ENCODE measurements at places on chromosomes 16 and 17.

GRCh38 chr16:88385112-88385594, 2.4 kb downstream of the ZNF469 start:
- no peak for DNase-seq

DNA sequence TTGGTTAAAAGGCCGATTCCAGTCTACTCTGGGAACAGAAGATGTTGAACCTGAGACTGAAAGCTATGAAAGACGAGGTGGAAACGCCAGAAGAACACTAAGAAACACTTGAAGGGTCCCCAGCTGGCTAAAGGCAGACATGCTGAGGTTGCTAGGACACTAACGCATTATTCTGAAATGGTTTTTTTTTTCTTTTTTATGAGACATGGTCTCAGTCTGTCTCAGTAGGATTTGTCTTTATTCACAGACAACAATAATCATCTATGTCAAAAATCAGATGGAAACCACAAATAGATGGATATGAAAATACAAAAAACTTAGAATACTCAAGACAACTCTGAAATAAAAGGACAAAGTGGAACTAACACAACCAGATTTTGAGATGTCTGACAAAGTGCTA, 35.0 kb upstream of the RASD1 start:
- DNase-seq: no peak

DNA sequence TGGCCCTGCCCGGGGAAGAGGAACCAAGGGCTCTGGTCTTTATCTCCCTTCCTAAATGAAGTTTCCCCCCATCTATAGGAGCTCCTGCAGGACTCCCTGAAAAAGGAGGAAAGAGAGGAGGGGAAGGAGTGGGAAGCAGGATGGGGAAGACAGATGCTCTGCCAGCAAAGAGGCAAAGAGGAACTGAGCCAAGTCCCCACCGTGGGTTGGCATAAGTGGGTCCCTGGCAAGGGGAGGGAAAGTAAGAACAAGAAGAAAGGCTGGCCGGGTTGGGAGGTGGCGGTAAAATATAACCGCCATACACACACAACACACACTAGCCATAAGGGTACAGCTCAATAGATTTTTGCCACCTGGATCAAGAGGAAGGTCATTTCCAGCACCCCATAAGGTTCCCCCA, 6.1 kb upstream of the EIF1 start:
- no peak for DNase-seq

- peak; percentile 20 for DNase-seq
Measured at GRCh38 chr17:27379888-27380533, 76.2 kb upstream of the KSR1 start.

DNA sequence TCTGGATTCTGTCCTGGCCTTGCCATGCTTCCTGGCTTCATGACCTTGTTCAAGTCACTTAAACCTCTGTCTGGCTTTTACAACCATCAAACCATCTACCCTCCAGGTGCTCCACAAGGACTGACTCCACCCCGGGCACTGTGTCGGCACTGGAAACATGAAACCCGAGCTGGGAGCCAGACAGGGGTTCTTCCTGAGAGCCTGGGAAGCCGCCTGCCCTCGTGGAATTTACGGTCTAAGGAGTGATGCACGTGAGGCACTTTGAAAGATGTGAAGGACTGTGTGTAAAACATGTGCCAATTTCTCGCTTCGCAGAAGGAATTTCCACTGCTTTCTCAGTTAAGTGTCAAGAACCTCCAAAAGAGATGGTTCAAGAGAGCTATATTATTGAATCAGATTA, 11.6 kb downstream of the CDK5R1 start:
- no peak for DNase-seq

DNA sequence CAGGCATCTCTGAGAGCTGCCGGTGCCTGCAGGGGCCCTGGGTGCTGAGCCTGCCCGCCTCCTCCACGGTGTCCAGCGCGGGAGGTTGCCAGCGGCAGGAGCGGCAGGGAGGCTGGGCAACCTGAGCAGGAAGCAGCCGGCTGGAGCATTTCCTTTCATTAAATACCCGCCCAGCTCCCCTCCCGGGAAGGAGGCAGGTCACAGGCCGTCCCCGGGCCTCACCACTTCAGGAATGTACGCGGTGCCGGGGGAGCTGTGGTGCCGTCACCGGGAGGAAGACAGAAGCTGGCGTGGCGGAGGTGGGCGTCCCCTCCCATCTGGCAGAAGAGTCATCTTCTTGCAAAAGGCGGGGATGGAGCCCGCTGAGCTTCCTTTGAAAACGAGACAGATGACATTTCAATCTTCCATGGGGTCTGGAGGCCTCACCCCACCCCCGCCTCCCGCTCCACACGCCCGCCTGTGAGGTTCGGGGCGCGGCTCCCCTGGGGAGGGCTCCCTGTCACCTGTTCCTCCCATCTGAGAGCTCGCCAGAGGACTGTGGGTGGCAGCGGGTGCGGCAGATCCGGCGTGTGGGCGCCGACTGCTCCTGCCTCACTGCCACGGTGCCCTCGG, 16.0 kb downstream of the SOX8 start:
- no peak for DNase-seq

- DNase-seq: no peak
Measured at GRCh38 chr16:3674513-3675295, 20.2 kb downstream of the DNASE1 start.

DNA sequence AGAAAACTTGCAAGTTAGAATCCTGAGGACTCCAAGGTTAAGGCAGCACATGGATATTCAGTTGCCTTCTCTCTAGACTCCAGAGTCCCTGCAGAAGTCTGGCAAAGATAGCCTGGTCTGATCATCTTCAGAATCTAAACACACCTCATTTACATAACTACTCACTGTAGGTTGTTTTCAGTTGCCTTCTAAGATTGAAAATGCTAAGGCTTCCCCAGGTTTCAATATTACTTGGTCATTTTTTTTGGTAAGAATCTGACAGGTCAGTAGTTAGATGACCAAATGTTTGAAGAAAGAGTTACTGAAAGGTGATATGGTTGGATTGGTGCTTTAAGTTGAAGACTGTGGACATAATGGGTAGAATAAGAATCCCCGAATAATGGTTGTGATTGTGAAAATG, 205.4 kb upstream of the KCNJ16 start:
- DNase-seq: no peak

- DNase-seq: no peak
Measured at GRCh38 chr17:68851890-68852289, 103.3 kb downstream of the ABCA8 start.

GRCh38 chr16:86496929-86497461, 13.3 kb upstream of the FOXF1 start:
- no peak for DNase-seq

DNA sequence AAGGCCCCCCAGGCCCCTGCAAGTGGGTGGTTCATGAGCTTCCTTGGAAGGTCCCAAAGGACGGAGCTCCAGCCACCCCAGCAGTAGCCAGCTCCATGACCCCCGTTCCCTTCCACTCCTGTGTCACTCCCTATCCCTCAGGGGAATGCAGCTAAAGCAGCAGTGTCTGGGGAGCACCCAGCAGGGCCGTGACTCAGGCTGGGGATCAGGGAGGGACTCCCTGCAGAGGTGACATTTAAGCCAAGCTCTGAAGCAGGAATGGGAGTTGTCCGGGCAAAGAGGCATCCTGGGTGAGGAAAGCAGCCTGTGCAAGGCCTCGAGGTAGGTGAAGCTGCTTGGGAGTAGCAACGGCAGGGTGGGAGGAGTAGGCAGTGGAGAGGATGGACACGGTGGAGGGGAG, 11.1 kb upstream of the NPTX1 start:
- no peak for DNase-seq

DNA sequence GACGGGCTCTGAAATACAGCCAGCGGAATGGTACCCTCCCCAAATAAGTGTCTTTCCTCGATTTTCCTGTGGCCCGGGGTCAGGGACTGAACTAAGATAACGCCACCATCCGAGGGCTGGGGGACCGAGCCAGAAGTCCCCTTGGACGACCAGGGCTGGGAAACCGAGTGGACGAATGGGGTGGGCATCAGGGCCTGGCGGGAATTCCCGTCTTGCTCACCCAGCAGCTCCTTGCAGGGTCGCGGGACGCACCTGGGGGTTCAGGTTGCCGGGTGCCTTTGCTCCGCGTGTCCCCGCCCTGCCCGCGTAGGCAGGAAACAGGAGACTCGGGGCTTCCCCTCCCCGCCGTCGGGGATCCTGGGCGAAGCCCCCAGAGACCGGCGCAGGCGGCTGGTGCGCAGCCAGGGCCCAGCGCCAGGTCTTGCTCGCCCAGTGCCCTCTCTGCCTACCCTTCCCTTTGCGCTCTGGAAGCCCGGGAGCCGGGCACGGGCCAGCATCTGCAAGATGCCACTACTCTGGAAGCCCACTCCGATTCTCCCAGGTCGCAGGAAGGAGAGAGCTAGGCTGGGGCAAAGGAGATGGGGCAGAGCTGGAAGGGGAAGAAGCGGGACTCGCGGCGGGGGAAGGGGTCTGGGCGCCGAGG, 665 bp upstream of the GRIN2C start:
- no peak for DNase-seq

DNA sequence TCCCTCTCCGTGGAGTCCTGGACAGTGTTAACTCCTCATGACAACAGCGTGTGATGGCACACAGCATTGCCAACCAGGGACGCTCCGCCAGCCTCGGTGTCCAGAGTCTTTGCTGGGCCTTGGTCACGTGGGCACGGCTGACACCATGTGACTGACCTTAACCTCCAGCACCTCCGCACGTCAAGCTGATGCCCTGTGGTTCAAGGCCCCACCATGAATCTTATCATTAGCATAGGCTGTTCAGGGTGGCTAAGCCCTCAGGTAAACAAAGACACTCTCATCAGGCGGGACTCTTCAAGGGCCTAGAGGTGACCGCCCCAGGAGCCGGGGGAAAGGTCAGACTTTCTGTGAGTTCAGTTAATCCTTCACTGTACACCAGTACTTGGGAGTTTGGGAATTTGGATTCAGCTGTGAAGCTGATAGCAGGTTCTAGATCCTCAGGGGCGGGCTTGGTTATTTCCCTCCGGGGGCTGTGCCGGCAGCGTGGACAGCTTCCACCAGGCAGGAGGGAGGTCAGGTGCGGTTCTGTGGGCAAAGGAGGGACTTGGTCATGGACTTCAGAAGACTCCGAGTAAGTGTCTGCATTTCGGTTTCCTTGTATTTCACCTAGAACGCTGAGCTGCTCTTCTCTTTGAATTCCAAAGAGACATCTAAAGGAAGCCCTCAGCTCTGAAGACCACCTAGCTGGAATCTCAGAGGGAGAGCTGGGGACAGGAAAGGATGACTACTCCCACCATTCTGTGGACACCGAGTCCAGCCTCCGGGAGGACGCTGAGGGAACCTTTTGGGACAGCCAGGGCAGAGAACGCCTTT, 195.5 kb upstream of the CIBAR2 start:
- DNase-seq: peak; percentile 53

GRCh38 chr17:81513753-81514488, 1.3 kb upstream of the ACTG1 start:
- DNase-seq: no peak

DNA sequence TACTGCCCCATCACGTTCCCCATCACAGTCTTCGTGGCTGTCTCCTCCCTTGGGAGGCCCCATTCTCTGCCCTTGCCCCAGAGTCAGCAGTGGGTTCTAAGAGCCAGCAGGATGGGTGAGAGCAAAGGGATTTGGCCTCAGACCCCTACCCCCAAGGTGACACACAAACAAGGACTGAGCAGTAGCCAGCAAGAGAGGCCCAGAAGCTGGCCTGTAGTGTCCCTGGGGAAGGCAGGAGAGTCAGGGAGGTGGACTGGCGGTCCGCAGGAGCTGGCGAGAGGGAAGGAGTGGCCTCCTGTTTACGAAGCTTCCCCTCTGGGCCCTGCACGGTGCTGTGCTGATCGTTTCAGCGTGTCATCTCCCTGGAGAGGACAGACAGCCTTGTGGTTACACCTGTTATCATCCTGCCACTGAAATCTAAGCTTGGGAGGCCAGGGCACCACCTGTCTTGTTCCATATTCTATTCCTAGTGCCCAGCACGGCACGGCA, 8.4 kb downstream of the WDR81 start:
- no peak for DNase-seq

DNA sequence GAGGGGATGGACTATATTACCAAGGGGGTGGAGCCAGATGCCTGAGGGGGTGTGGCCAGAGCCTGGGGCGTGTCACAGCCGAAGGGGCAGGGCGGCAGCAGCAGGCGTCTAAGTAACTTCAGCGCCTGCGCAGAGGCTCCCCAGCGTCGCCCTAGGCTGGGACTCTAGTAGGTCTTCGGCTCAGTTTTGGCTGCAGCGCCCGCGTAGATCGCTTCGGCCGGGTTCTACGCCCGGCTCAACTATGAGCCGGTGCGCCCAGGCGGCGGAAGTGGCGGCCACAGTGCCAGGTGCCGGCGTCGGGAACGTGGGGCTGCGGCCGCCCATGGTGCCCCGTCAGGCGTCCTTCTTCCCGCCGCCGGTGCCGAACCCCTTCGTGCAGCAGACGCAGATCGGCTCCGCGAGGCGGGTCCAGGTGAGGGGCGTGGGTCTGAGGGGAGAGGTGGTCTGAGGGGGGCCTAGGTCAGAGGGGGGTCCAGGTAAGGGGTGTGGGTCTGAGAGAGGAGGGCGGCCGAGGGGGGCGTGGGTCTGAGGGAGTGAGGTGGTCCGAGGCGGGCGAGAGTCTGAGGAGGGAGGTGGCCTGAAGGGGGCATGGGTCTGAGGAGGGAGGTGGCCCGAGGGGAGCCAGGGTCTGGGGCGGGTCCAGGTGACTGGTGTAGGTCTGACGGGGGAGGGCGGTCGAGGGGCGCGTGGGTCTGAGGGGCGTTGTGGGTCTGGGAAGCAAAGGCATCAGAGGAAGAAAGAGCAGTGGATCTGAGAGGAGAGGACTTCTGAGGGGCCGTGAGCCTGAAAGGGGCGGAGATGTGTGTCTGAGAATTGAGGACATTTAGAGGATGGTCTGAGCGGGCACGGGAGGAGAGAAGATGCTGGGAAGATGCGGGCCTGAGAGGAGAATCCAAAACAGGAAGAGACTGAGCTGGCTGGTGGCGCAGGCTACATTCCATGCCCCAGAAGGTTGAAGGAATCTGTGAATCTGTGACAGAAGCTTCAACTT, at the start of gene LPCAT2:
Gene LPCAT2 (plus strand): TSS at position 132 of the 991 bp plus-strand sequence. CDS start 110 bp downstream, at position 242.
- peak; percentile 68 for DNase-seq

- no peak for DNase-seq
Measured at GRCh38 chr17:67558740-67559380, 158.9 kb upstream of the NOL11 start.

DNA sequence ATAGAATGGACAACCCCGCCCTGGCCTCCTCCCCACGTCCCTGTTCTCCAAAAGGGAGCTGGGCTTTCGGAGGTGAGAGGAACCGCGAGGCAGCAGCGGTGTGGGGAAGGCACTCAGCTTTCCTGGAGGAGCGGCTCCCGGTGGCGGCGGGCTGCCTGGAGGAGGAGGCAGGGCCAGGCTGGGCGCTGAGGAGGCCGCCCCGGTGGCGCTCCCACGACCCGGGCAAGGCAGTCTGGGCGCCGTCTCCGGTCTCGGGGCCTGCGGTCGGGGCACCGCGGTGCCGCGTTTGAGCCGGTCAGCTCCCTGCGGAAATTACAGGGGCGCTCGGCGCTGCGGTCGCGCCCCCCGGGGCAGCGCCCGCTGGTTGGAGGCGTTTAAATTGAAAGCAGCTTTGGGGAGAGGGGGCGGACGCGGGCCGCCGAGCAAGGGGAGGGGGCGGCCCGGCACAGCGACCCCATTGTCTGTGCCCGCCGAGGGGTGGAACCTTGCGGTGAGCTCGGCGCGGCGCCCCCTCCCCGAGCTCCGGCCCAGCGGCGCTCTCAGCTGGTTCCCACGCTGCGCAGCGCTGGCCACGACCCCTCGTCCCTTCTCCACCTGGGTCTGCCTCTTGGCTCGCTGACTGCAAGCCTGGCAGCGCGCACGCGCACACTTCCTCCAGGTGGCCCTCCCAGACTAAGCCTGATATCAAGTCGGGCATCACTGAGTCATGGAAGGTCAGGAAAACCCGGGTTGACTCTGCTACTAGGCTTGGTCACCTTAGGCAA, 58.7 kb upstream of the DLX4 start:
- no peak for DNase-seq

- DNase-seq: peak; percentile 47
Measured at GRCh38 chr16:2155977-2156848, 631 bp downstream of the TRAF7 start.
